HL-60 (cell line): ENCODE measurements at places on chromosomes 13 and 19.

- DNase-seq, result no peak
Measured at GRCh38 chr13:67296511-67296910, 66.4 kb upstream of the PCDH9 start.

DNA sequence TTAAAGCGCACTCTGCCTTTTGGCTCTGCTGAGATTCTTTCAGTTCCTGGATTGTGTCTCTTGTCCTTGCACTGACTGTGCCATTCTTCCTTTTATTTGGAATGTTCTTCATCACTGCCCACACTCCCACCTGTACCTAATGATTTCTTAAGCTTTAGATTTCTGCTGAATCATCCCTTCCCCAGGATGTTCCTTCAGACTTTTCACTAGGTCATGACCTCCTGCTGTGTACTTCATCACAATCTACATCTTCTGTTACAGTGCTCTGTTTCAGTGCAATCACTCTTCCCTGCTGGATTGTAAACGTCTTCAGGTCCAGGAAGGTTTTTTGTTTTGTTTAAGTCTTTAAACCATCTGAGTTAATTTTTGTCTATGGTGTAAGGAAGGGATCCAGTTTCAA, 281.0 kb downstream of the ATP8A2 start:
- DNase-seq, result no peak

DNA sequence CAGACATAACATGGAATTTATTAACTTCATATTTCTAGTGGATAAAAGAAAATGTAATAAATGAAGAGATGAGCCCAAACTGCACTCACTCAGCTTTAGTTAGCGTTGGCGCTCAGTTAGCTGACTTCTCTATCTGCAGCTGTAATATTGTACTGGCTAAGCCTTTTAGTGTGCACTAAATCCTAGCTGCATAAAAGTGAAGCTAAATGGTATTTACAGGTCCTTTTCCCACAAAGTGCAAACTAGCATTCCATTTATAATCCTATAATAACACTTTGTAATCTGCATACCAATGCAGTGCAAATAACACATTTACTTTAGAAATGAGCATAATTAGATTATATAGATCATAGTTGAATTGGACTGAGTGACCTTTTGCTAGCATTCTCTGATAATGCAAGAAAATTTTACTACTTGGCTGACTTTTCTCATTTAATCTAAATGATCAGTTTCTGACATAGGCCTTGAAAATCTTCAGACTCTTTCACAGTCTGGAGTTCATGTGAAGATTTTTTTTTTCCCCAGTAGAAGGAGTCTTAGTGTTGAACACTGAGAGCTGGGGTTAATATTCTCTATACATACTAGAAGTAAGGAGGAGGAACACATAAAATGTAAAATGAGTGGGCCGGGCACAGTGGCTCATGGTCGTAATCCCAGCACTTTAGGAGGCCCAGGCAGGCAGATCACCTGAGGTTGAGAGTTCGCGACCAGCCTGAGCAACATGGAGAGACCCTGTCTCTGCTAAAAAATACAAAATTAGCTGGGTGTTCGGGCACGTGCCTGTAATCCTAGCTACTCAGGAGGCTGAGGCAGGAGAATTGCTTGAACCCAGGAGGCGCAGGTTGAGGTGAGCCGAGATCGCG, 1426.4 kb downstream of the PCDH9 start:
- DNase-seq, result no peak

GRCh38 chr19:6062274-6062673, 48.0 kb downstream of the RFX2 start:
- DNase-seq, result peak; percentile 89

DNA sequence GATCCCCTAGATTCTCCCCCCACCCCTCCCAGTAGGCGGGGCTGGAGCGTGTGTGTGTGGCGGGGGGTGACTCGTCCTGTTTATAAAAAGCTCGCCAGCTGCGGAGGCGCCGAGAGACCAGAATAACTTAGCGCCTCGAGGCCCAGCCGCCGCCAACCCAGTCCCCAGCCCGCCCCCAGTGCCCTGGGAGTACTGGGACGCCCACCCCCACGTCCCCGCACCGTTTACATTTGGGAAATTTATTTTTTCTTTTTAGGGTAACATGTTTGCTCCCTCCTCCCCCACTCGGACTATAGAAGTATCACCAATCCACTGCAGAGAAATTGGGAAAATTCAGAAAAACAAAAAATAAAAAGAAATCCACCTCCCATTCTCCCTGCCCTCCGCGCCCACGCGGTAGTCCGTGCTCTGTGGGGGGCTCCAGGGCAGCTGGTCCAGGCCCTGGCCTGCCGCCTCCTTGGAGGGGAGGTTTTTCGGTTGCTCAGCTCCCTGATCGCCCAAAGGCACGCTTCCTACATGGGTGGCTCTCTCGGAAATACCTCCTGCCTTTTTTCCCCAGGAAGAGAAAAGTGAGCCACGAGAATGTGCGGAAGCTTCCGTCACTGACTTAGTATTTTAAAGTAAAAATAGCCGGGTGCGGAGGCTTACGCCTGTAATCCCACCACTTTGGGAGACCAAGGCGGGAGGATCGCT, 1.5 kb upstream of the RAB3A start:
- no peak for DNase-seq

GRCh38 chr19:12695096-12695495, 1.3 kb downstream of the FBXW9 start:
- no peak for DNase-seq

- no peak for DNase-seq
Measured at GRCh38 chr13:50129706-50130122, 114.5 kb downstream of the KCNRG start.

DNA sequence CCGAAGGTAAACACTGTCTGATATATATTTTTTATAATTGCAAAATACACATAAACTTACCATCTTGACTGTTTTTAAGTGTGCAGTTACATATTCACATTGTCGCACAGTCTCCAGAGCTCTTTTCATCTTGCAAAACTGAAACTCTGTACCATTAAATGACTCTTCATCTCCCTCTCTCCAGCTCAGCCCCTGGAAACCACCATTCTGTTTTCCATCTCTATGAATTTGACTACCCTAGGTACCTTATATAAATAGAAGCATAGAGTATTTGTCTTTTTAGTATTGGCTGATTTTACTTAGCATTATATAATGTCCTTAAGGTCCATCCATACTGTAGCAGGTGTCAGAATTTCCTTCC, 45.8 kb downstream of the LRCH1 start:
- no peak for DNase-seq

DNA sequence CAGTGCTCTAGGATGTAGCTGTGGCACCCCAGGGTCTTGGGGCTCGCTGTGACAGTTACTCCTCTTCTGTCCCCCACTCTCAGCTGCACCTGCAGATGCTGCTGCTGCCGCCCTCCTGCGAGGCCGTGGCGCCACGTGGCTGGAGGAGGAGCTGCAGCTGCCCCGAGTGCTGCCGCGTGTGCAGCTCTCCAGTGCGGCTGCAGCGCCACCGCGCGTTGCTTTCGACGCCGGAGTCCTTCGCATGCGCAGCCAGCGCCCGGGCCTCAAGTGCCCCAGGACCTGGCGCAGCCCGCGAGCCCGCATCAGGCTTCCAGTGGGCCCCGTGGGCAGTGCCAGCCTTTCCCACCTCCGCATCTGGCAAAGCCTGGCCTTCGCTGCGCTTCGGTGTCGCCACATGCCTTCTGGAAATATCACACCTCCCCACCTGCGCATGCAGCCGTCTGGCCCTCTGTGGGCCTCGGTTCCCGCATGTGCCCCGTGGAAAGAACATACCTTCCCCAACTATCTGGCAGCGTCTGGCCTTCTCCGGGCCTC, 692 bp upstream of the ZNF580 start:
- peak; percentile 44 for DNase-seq

DNA sequence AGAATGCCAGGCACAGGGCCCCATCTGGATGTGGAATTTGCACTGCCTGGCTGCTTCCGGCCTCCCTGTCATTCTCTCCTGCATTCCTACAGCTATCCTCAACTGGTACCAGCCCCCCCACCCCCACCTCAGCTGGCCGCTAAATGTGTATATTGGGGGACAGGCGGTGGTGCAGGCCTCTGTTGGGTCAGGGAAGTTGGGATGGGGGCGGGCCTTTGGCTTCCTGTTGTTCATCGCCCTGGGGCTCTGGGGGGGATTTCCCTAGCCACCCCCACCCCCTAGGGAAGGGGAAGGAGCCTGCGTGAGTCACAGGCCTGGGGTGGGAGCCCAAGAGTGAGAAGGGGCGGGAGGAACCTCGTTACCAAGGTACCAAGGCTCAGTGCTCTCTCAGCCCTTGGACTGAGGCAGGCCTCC, 10.6 kb downstream of the POU2F2 start:
- DNase-seq, result peak; percentile 41

GRCh38 chr13:51697855-51698254, 106.1 kb downstream of the DHRS12 start:
- no peak for DNase-seq

- DNase-seq, result no peak
Measured at GRCh38 chr19:40982594-40983101, 8.4 kb upstream of the CYP2B6 start.

DNA sequence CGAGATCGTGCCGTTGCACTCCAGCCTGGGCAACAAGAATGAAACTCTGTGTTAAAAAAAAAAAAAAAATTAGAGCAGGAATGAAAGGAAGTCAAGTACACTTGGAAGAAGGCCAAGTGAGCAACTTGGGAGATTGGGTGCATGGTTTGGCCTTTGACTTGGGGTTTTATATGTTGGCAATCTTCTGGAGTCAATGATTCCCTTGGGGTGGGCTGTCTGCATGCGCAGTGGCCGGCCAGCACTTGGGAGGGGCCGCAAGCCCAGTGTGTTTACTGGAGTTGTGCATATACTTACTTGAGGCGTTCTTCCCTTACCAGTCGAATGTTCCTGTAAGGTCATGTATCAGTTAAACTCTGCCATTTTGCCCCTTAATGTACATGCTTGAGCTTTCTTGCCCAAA, 103.9 kb downstream of the FAM216B start:
- DNase-seq, result no peak

DNA sequence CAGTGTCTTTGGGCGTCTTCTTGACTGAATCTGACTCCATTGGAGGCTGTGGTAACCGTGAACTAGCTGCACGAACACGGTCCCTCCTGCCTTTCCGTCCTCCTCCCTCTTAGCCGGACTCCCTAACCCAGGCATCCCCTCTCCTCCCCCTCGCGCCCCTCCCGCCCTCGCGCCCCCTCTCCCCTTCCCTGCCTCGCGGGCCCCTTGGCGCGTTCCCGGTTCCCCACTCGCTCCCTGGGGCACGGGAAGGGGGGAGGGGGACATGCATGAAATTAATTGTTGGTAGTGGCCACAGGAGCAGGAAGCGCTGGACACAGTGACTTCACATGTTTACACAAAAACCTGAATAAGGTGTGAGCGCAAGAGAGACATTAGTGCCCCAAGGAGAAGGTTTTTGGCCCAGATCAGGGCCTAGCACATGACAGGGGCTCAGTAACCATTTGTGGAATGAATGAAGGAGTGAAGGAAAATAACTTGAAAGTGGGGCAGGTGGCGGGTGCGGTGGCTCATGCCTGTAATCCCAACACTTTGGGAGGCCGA, 279 bp downstream of the DMRTC2 start:
- no peak for DNase-seq

DNA sequence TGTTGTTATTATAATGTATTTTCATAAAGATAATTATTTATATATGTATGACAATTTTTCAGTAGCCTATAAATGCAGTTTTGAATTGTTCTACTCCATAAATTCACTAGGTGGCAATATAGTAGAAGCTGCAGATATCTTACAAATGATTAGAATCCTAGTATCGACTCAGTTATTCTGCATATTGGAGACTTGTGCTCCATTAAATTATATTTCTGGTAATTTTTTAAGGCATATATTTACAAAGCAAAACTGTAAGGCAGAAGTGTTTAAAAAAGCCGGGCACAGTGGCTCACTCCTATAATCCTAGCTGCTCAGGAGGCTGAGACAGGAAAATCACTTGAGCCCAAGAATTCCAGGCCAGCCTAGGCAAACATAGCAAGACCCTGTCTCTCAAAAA, 58.7 kb downstream of the DPY19L3 start:
- DNase-seq, result no peak

DNA sequence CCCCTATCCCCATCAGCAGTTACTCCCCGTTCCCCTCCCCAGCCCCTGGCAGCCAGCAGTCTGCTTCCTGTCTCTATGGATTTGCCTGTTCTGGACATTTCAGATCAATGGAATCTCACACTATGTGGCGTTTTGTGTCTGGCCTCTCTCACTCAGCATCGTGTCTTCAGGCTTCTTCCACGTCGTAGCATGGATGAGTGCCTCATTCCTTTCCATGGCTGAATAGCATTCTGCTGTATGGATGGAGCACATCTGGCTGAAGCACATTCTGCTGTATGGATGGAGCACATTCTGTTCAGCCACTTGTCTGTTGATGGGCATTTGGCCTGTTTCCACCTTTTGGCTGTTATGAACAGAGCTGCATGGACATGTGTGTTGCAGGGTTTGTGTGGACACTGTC, 29.5 kb downstream of the CRTC1 start:
- DNase-seq, result no peak

DNA sequence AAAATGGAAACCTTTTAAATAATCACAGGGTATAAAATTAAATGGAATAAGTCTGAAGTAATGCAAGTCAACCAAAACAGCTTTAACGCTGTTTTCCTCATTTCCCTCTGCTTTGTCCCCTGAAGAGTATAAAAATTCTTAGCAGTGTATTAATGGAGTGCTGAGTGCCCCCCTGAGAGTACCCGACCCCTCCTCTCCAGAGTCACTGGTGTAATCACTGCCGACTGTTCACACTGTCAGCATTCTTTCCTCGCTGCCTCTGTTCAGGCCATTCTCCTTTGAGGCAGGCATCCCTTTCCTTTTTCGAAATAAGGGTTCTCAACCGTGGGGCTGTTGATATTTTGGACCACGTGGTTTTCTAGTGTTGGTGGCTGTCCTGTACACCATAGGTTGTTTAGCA, 146.9 kb upstream of the SLC10A2 start:
- no peak for DNase-seq

DNA sequence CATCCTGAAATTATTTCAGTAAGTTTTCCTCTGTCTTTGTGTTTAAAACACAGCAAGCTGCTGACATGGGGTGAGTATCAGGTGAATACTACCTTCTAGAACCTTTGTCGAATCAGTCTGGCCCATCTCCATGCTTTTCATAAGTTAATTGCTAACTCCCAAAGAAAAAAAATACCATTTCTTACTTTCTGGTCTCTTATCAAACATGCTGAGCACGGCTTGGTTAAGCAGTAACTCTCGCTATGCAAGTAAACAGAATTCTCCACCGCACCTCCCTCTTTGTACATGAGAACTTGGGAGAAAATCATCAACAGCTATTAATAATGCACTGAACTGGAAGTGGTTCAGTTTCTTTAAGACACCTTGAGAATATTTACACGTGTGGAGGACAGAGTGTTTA, 88.6 kb downstream of the FGF9 start:
- no peak for DNase-seq

DNA sequence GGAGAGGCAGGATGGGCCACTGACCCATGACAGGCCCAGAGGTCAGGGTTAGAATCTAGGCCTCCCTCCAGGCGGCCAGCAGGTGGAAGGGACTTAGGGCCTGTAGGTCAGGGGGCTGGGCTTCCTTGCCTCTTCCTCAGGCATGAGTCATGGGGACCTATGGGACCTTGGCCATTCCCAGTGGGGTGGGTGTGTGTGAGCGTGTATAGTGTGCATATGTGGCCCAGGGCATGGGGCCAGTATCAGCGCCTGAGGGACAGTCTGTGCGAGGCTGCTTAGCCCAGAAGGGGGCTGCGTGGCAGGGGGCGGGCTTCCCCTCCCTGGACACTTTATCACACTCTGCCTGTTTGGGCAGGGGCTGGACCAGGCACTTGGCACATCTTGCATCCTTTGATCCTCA, 13.3 kb downstream of the KCTD15 start:
- DNase-seq, result no peak
